ENCODE measurements at places on chromosomes 5 and 9. TPM values are rescaled to one million over a fixed set of nuclear protein-coding genes. Genes with fewer than 3 reads are reported as not detected.

The FBXO4 gene
- 8.1 TPM for total RNA-seq

The SPINK13 gene
- total RNA-seq, result 0.27 TPM

The SPINK7 gene
- total RNA-seq, result not detected

The MYORG gene
- total RNA-seq, result 6.3 TPM

The BAAT gene
- 0.23 TPM for total RNA-seq

The IFNA21 gene
- total RNA-seq, result not detected

The IL17B gene
- total RNA-seq, result not detected

The CDO1 gene
- not detected for total RNA-seq

The IL4 gene
- not detected for total RNA-seq

The DPM2 gene
- 41.2 TPM for total RNA-seq

The ECSCR gene
- total RNA-seq, result not detected

The MAMDC2 gene
- total RNA-seq, result 0.20 TPM

The FGF10 gene
- not detected for total RNA-seq

The DOK3 gene
- total RNA-seq, result 2.8 TPM

The ARL10 gene
- 0.59 TPM for total RNA-seq

The RFX3 gene
- total RNA-seq, result 1.2 TPM

The MARCOL gene
- not detected for total RNA-seq

The C5orf58 gene
- not detected for total RNA-seq

The PCDHGB1 gene
- total RNA-seq, result 1.9 TPM

Data from A549 treated with Mapracorat at 1 μM for 4 hours (cell line).